ENCODE measurements at places on chromosomes 7 and 10. TPM values are rescaled to one million over a fixed set of nuclear protein-coding genes. Genes with fewer than 3 reads are reported as not detected.

DNA sequence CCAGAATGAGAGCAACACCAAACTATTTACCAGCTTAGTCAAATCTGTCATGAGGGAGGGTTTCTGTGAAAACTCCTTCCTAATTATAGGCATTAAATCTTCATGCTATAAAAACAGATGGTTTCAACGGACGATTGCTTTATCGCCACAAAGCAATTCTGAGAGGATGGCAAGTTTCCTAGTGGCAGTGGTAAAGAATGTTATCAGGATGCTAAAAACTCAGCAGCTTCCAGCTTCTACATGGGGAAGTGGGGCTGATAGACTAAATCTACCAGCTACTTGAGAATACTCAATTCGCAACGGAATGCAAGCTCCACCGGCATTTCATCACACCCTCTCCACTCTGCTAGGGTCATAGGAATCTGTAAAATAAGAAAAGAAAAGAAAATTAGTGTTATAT lies 41.8 kb downstream of the JCAD start:
- no peak for DNase-seq
- H3K27me3 ChIP-seq: no peaks in the 10 kb centered on the region
- no peaks in the 10 kb centered on the region for H3K4me1 ChIP-seq
- H3K36me3 ChIP-seq: no peaks in the 10 kb centered on the region

ACSM6 gene
- not detected for total RNA-seq

GRCh38 chr7:25358926-25359325 lies 130.6 kb upstream of the NPVF start:
- no peaks in the 10 kb centered on the region for H3K4me1 ChIP-seq
- no peak overlapping the region for H3K27ac ChIP-seq
- DNase-seq: no peak
- H3K27me3 ChIP-seq: no peaks in the 10 kb centered on the region

CYP3A4 gene
- total RNA-seq: 0.22 TPM

C7orf33 gene
- not detected for total RNA-seq

GRCh38 chr7:48781752-48782151 lies 142.6 kb upstream of the CDC14C start:
- H3K36me3 ChIP-seq: no peaks in the 10 kb centered on the region
- H3K27me3 ChIP-seq: no peaks in the 10 kb centered on the region
- no peaks in the 10 kb centered on the region for H3K4me1 ChIP-seq
- DNase-seq: no peak

DNA sequence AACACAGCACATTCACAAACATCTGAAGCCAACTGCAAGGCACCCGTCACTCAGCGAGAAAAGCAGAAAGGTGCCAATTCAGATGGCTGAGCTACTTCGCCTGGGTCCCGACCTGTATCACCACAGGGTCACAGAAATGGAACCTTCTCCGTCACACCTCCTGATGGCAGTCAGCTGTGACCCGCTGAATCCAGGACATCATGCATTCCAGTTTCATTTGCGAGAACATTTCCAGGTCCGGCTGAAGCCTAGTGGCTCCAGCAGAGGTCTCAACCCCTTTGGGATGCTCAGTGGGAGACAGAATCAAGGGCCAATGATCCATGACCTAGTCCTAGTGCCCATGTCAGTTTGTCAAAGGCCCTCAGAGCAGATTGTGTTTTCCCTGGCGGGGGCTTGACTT lies 193.6 kb upstream of the KLF14 start:
- no peaks in the 10 kb centered on the region for H3K4me1 ChIP-seq
- H3K36me3 ChIP-seq: peaks cover 2% of the 10 kb centered on the region
- H3K27ac ChIP-seq: peak overlapping the region; percentile 15

Measured in tibial nerve (tissue), 4 donors.